ENCODE measurements at places on chromosomes 11 and 22. TPM values are rescaled to one million over a fixed set of nuclear protein-coding genes. Genes with fewer than 3 reads are reported as not detected.

DNA sequence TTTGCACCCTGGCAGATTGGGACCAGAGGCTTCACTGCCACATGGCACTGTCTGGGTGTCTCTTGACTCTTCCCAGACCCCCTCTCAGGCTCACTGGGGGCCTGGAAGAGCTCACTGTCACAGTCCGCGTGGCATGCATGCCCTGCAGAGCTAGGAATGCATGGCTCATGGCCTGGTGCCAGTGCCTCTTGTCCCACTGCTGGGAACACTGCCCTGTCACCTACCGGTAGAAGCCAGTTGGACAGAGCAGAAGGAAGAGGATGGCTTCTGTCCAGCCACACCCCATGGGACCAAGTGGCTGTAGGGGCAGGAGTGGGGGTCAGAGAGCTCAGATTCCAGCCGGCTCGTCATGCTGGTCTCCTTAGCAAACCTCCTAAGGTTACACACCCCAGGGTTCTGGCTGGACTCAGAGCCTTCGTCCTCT lies 29.7 kb downstream of the MB start:
- no peak overlapping the region for H3K27ac ChIP-seq
- DNase-seq: no peak
- no peak overlapping the region for H3K4me3 ChIP-seq
- H3K27me3 ChIP-seq: peaks cover 8% of the 10 kb centered on the region
- no peaks in the 10 kb centered on the region for H3K36me3 ChIP-seq
- peaks cover 4% of the 10 kb centered on the region for H3K4me1 ChIP-seq

- H3K27ac ChIP-seq: no peak overlapping the region
- no peaks in the 10 kb centered on the region for H3K36me3 ChIP-seq
- no peaks in the 10 kb centered on the region for H3K27me3 ChIP-seq
- no peak for DNase-seq
- no peak overlapping the region for H3K4me3 ChIP-seq
- H3K4me1 ChIP-seq: no peaks in the 10 kb centered on the region
These were observed 397.0 kb downstream of the NTM start for GRCh38 chr11:131767421-131767820.

DNA sequence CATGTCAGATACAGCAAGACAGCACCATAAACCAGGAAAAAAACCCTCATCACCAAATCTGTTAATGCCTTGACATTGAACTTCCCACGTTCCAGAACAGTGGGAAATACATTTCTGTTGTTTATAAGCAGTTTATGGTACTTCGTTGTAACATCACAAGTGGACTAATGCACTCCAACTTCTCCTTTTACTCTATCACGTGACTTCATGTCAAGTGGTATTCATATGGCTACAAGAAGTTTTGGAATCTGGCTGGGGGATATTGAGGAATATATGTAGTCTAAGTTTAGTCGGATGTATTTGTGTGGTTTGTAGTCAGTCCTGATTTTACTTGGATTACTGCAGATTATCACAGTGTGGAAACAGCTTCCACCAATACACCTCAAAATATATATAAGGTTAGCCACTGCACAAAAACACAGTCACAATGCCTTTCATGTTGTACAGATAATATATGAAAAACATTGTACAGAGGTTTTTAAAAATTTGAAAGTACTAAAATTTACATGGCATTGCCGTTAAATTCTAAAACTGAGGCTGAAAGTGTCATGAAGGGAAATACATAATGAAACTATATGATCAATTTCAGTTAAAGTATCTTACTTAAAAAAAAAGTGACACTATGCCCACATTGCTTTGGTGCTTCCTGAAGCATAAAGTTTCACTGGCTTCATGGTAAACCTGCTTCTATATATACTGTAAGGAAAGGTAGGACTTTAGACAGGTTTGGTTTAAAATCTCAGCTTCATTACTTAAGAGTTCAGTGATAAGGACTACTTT lies 134.1 kb downstream of the CASP12 start:
- DNase-seq: no peak
- no peak overlapping the region for H3K4me3 ChIP-seq
- peaks cover 14% of the 10 kb centered on the region for H3K4me1 ChIP-seq
- H3K27ac ChIP-seq: peak overlapping the region; percentile 11

GRCh38 chr11:13318498-13319295 lies 41.1 kb downstream of the BMAL1 start:
- H3K27me3 ChIP-seq: no peaks in the 10 kb centered on the region
- H3K4me1 ChIP-seq: peaks cover 39% of the 10 kb centered on the region
- H3K27ac ChIP-seq: no peak overlapping the region
- DNase-seq: no peak

GRCh38 chr11:94303966-94304958 lies at the start of gene IZUMO1R:
Gene IZUMO1R, plus strand, starts transcription at chr11:94304580. Its CDS starts 1,057 bp downstream, at chr11:94305637.
- no peak within 1 kb of the TSS for H3K27ac ChIP-seq
- no peaks in the 10 kb centered on the region for H3K36me3 ChIP-seq
- no peak within 1 kb of the TSS for H3K4me3 ChIP-seq
- no peak for DNase-seq
- H3K4me1 ChIP-seq: no peaks in the 10 kb centered on the region

DNA sequence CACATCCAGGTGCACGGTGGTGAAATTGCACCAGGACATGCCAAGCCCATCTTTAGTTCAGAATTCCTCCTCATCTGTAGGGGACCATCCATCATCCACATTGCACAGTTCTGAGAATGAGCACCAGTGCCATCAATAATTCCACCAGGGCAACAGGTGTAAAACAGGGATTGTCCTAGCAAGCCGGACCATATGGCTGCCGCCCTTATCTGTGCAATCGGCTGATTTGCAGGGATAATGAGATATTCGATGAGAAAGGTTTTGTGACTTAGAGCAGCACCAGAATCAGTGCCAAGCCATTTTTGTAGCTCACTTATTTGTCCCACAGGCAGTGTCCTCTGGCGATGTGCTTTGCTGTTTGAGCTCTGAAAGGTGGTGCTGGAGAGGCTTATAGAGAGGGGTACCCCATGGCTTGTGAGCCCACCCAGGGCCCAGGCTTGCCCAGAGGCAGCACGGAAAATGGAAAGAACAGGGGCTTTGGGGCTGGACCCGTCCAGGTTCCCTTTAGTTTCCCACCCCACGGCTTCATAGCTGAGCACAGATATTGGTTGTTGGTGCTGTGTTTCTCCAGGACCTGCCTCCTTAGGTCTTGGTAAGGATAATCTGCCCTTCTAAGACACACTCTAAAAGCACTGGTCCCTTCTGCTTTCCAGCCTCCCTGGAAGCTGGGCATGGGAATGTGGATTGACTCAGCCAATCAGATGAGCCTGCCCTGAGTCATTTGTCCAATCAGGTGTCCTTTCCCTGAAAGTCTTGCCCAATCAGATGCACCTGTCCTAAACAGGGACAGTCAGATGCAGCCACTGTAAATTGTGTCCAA lies 84.0 kb upstream of the SHANK2 start:
- no peak overlapping the region for H3K27ac ChIP-seq
- no peaks in the 10 kb centered on the region for H3K4me1 ChIP-seq
- peaks cover 6% of the 10 kb centered on the region for H3K27me3 ChIP-seq
- no peaks in the 10 kb centered on the region for H3K36me3 ChIP-seq
- no peak for DNase-seq

DNA sequence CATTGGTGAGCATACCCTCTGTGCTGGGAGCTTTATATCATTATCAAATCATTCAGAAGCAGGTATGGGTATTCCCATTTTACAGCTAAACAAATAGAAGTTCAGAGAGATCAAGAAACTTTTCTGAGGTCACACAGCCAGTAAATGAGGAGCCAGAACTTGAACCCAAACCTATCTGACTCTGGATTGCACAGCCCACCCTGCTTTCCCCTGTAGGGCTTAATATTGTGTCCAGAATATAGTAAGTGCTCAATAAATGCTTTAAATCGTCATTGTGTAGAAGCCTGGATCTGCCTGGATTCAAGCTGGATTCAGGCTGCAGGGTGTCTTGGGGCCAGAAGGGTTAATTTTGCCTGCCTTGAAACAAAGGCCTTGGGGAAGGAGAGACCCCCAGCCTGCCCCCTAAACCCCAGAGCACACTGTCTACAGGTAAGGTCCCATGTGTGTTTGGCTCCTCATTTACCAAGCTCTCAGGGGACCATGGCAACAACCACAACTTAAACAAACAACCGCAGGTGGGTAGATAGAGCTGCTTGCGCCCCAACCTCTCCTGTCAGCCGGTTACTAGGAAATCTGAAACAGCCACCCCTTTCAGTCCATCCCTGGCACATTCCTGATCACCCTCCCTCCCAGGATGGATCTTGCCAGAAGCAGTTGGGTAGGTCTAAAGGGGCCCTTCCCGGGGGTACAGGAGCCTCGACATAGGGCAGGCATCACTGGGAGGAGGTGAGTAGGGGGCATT lies 3.0 kb upstream of the SEC14L3 start:
- H3K36me3 ChIP-seq: no peaks in the 10 kb centered on the region
- no peak for DNase-seq
- peaks cover 17% of the 10 kb centered on the region for H3K27me3 ChIP-seq
- H3K27ac ChIP-seq: no peak overlapping the region
- no peaks in the 10 kb centered on the region for H3K4me1 ChIP-seq
- no peak overlapping the region for H3K4me3 ChIP-seq

GRCh38 chr11:129427816-129428406 lies 52.3 kb downstream of the BARX2 start:
- no peaks in the 10 kb centered on the region for H3K4me1 ChIP-seq
- H3K27me3 ChIP-seq: no peaks in the 10 kb centered on the region
- no peak overlapping the region for H3K4me3 ChIP-seq
- DNase-seq: no peak

DNA sequence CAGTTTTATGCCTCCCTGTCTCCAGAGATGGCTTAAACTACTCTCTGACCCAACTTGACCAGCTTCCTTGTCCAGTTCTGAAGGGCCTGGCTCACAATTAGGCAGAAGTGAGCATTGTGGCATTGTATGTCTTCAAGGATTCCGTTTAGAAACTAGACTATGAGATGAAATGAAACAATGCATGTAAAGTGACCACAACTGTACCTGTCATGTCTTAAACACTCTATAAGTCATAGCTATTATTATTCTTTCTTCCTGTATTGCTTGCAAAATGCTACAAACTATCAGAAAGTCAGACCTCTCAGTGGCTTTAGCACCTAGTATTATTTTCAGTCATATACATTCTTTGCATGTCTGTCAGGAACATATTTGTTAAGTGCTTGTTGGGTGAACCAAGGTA lies 127.9 kb upstream of the MTMR2 start:
- no peak overlapping the region for H3K4me3 ChIP-seq
- peaks cover 3% of the 10 kb centered on the region for H3K36me3 ChIP-seq
- DNase-seq: no peak
- H3K27me3 ChIP-seq: no peaks in the 10 kb centered on the region
- H3K4me1 ChIP-seq: peaks cover 17% of the 10 kb centered on the region

DNA sequence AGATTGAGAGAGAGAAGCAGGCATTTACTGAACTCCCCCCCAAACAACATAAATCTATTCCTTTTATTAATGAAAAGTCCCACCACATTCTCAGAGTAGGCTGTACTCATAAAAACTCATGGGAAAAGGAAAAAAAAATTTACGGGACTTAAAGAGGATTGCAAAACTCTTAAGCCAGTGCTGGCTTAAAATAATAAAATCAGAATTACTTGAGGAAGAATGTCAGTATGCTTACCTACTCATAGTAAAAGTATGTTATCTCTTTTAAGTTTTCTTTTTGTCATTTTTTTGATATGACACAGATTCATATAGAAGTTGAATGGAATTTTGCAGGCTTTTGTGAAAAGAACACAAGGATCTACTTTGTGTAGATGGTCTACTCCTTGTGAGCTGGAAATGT lies 126.3 kb downstream of the LUZP2 start:
- H3K36me3 ChIP-seq: no peaks in the 10 kb centered on the region
- no peaks in the 10 kb centered on the region for H3K4me1 ChIP-seq
- H3K27ac ChIP-seq: no peak overlapping the region
- no peak overlapping the region for H3K4me3 ChIP-seq
- no peak for DNase-seq
- no peaks in the 10 kb centered on the region for H3K27me3 ChIP-seq

GRCh38 chr11:75182664-75183063 lies 31.8 kb downstream of the SLCO2B1 start:
- no peak for DNase-seq
- H3K27me3 ChIP-seq: peaks cover 12% of the 10 kb centered on the region
- no peak overlapping the region for H3K27ac ChIP-seq
- H3K36me3 ChIP-seq: no peaks in the 10 kb centered on the region
- H3K4me3 ChIP-seq: no peak overlapping the region

- peak overlapping the region; percentile 35 for H3K27ac ChIP-seq
- peaks cover 88% of the 10 kb centered on the region for H3K36me3 ChIP-seq
- H3K4me3 ChIP-seq: no peak overlapping the region
- no peak for DNase-seq
- H3K4me1 ChIP-seq: peaks cover 9% of the 10 kb centered on the region
These were observed 32.2 kb upstream of the BID start for GRCh38 chr22:17806437-17806836.

DNA sequence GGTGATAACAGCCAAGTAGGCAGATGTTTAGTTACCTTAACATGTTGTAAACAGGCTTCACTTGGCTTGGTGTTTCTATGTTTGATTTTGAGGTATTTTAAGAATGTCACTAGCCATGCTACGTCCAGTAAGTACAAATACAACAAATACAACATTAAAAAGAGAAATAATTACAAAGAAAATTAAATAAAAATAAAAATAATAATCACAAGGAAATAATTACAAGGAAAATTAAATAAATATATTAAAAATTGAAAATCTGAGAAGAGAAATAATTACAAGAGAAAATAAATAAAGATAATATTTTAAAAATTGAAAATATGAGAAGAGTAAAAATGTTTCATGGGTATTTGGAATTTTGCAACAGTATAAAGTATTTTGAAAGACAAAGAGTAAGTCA lies 103.9 kb downstream of the GUCY1A2 start:
- DNase-seq: no peak
- no peak overlapping the region for H3K27ac ChIP-seq
- H3K4me3 ChIP-seq: no peak overlapping the region
- no peaks in the 10 kb centered on the region for H3K27me3 ChIP-seq

- peaks cover 51% of the 10 kb centered on the region for H3K4me1 ChIP-seq
- no peaks in the 10 kb centered on the region for H3K27me3 ChIP-seq
- peak overlapping the region; percentile 92 for H3K27ac ChIP-seq
- DNase-seq: no peak
- H3K4me3 ChIP-seq: no peak overlapping the region
These were observed 44.9 kb upstream of the ETS1 start for GRCh38 chr11:128632141-128632791.

- DNase-seq: no peak
- no peak overlapping the region for H3K4me3 ChIP-seq
- no peak overlapping the region for H3K27ac ChIP-seq
- H3K4me1 ChIP-seq: no peaks in the 10 kb centered on the region
- H3K27me3 ChIP-seq: no peaks in the 10 kb centered on the region
- H3K36me3 ChIP-seq: no peaks in the 10 kb centered on the region
These were observed 242.6 kb upstream of the FAT3 start for GRCh38 chr11:91981995-91982394.

- H3K27ac ChIP-seq: no peak overlapping the region
- H3K4me3 ChIP-seq: no peak overlapping the region
- peaks cover 37% of the 10 kb centered on the region for H3K36me3 ChIP-seq
These were observed 359.3 kb downstream of the TBC1D22A start for GRCh38 chr22:47121791-47122190.

OTOG gene
- not detected for total RNA-seq

TIMM10 gene
- 108 TPM for total RNA-seq

MLC1 gene
- not detected for total RNA-seq

F2 gene
- not detected for total RNA-seq

All from activated B cell treated with CpG ODN at 0.5 μM for 24 hours (primary cell).